ENCODE measurements at places on chromosomes 4 and X.

DNA sequence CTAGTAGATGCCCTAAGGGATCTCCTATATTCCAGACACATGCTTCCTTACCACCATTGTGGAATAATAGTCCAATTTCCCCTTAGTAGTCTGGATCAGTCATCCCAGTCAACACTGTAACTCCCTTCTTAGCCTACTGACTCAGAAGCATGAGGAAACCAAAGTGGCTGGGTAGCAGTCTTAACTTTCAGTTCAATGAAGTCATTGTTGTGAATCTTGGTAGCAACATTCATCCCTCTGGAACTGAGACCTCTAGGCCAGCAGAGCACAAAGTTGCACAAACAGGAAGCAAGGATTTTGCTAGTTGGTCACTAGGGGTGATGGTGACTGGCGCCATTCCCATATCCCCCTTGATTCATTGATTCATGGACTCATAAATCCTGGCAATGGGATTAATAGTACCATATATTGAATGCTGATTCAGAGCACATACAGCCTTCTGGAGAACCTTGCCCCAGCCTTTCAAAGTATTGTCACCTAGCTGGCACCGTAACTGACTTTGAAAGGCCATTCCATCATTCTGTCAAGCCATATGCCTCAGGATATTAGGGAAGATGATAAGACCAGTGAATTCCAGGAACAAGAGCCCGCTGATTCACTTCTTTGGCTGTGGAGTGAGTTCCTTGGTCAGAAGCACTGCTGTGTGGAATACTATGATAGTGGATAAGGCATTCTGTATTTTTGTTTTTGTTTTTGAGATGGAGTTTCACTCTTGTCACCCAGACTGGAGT lies 19.7 kb upstream of the GPAT3 start:
- DNase-seq: no peak

DNA sequence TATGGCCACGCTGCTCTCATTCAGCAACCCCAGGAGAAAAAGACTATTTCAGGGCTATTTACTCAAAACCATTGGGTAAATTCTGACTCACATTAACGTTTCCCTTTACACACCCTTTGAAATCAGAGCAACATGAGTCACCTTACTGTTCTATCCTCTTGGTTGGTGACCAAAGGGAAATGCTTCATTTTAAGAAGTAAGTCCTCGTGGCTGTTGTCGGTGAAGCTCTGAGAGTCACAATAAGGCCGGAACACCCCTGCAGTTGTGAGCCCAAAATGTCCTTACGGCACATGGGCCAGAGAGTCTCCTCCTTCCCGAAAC lies 56.3 kb upstream of the SPRY1 start:
- no peak for DNase-seq

- DNase-seq: no peak
Measured at GRCh38 chr4:158090323-158090722, 82.5 kb downstream of the GASK1B start.

- DNase-seq: no peak
Measured at GRCh38 chrX:108734426-108734825, 1.9 kb downstream of the IRS4 start.

DNA sequence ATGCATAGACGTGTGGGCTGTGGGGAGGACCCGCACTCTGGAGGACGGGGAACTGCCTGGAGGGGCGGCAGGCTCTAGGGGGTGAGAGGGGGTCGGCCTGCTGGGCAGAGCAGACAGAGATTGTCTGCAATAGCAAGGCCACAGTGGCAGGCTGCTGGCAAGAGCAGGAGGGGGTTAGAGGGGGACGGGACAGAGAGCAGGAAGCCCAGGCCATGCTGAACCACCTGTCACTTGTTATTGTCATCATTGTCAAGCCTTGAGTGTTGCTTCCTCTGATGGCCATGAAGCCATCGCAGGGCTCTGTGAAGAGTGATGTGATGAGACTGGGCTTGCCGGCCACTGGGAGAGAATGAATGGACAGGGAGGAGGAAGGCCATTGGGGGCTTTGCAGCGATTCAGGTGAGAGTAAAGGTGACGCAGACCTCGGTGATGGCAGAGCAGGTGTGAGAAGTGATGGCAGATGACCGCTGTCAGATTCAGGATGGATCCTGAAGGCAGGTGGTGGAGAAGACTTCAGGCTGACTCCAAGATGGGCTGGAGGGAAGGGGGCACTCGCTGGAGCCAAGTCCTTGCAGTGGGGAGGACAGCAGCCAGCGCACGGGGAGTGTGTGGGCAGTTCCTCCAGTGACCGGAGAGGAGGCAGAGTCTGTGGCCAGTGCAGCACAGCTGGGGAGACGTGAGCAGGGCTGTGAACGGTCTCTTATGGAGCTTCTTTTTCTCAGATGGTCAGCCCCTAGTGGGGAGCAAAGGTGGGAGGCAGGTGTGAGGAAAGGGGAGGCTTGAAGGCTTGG lies 43.6 kb downstream of the HTT-AS start:
- no peak for DNase-seq

DNA sequence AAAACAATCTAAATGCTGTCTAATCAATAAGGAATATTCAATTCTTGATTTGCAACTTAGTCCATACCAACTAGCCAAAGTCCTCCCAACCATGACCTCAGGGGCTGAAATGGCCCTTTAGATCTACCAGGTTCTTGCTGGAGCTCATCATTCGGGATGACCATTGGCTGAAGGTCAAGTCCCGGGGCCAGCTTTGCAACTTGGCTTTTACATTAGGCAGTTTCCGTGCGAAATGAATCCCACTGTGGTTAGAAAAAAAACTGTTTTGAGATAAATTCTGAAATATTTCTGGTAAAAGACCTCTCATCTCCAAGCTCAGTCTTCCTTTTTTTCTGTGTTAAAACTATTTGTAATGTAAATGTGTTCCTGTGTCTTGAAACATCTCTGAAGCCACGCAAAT lies 178.6 kb downstream of the TENM3 start:
- DNase-seq: no peak

DNA sequence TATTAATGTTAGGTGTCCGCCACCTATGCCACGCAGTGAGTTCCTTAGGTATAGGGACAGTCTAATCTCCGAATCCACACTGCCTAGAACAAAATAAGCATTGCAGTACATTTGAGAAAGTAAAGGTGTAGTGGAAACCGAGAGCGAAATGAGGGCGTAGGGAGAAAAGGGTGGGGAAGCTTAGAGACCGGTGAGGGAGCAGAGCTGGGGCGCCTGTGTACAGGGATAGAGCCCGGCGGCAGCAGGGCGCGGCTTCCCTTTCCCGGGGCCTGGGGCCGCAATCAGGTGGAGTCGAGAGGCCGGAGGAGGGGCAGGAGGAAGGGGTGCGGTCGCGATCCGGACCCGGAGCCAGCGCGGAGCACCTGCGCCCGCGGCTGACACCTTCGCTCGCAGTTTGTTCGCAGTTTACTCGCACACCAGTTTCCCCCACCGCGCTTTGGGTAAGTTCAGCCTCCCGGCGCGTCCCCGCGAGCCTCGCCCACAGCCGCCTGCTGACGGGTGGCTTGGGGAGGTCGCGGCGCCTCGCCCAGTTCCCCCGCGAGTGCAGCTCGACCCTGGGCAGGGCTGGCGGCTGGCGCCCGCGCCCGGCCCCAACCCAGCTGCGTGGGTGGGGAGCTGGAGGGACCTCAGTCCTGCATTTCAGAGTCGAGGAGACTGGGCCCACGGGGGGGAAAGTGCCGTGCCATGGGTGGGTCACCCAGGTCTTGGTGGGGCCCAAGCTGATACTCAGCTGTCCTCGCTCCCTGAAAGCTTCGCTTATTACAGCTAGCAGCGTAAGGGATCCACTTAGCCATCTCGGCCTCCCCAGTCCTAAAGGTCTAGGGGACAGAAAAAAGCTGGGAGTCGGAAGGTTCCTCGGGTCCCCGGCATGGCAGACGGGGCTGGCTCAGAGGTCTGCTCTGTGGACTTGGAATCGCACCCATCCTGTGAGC lies at the start of gene ANXA3:
Gene ANXA3, plus strand, starts transcription at position 351 of the 932 bp plus-strand sequence. CDS start 2,704 bp downstream, outside the sequence.
- DNase-seq: peak; percentile 35

DNA sequence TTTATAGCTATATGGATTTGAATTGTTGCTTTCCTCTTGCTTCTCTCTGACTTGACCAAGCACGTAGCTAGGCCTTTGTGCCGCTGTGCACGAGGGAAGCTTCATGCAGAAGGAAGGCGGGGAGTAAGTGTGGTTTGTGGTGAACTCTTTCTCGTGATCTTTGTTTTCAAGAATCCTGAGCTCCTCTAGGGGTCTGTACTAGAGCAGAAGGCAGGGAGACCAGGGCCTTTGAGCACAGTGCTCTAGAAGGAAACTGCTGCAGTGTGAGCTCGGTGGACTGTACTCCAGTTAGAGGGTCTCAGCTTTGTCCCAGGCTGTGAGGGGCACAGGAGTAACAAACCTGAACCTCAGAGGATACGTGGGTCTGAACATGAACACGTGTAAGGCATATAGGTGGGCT lies 49.0 kb downstream of the AGA start:
- DNase-seq: no peak

DNA sequence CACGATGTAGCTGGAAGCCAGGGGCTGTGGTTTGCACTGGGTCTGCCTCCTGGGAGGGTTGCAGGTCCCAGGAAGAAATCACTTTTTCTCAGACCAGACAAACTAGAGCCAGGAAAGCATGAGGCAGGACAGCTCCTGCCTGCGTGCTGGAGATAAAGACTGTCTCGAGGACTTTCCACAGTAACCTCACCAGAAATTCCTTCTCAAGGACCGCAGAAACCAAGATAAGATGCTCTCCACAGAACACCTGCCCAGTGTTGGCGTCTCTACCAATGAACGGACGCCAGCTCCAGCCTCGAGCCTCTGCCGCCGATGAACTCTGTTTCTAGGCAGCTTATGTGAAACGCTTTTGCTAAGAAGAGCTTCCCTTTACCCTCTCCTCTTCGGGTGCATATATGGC lies 76.9 kb upstream of the AFAP1 start:
- DNase-seq: no peak

- DNase-seq: no peak
Measured at GRCh38 chr4:161279095-161279494, 884.7 kb downstream of the FSTL5 start.

- DNase-seq: no peak
Measured at GRCh38 chr4:102901804-102902203, 33.0 kb downstream of the CISD2 start.

DNA sequence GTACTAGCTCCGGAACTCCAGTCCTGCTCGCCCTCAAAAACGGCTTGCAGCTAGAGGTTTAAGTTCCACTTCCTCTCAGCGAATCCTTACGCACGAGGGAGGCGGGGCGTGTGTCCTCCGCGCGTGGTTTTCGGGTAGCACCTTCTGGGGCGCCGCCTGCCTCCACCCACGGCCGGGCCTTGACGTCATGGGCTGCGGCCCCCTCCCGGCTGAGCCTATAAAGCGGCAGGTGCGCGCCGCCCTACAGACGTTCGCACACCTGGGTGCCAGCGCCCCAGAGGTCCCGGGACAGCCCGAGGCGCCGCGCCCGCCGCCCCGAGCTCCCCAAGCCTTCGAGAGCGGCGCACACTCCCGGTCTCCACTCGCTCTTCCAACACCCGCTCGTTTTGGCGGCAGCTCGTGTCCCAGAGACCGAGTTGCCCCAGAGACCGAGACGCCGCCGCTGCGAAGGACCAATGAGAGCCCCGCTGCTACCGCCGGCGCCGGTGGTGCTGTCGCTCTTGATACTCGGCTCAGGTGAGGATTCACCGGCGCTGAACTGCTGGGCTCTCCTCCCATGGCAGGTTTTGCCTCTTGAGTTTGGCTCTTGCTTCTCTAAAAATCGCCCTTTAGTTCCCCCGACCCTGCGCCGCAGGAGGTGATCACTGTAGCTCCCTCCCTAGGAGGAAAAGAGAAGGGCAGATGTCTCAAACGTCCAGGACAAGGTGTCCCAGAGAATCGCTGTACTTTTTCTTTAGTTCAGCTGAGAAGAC lies at the start of gene AREG:
Gene AREG, plus strand, starts transcription at position 246 of the 752 bp plus-strand sequence. Its CDS starts 210 bp downstream, at position 456.
- peak; percentile 61 for DNase-seq

DNA sequence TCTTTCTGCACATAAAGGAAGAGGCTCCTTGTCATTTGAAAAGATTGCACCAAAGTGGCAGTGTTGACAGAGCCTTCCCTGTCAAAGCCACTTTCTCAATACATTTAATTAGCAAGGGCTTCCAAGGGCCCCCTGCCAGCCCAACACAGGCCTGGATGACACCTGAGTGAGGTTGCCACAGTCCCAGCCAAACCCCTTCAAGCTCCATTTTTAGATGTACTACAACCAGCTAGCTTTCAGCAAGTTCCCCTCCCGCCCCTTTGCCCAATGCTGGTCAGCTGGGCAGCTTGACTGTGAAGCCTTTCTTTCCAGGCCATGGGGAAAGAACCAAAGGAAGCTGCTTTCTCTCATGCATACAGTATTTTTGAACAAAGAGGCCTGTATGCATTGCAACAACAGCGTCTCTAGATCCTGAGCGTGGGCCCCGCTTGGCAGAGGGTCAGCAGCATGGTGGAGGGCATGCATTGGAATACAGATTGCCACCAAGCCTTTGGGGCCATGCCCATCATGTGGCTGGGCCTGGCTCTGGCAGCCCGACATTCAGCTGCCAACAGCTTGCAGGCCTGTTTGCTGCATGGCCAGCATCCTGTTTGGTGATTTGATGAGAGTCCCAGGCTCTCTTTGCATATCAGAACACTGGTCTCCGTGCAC lies 261.1 kb upstream of the GATB start:
- DNase-seq: no peak

DNA sequence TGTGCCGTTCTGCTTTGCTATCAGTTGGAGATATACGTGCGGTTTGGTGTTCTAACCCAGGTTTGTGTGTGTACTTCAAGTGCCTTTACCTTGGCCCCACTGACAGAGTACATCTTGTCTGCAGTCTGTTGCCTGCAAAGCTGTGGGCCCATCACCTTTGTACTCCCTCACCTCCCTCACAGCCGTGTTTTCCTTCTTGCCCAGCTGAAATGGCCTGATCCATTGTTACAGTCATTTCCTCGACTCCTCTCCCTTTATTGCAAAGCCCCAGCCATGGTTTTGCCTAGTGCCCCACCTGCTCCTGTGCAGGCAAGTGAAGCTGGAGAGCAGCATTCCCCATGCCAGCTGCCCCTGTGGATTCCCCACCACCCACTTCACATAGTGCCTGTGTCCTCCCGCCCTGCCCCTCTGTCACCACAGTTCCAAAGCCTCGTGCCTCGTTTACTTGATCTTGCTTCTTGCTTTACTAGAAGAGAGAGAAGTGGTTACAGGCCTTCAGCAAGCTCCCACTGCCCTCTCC lies 55.2 kb upstream of the TLR2 start:
- DNase-seq: no peak

- no peak for DNase-seq
Measured at GRCh38 chrX:49656533-49656932, 39.3 kb downstream of the PAGE1 start.

Measured in glutamatergic neuron (in vitro differentiated cells).